ENCODE measurements at places on chromosomes 11 and 22.

DNA sequence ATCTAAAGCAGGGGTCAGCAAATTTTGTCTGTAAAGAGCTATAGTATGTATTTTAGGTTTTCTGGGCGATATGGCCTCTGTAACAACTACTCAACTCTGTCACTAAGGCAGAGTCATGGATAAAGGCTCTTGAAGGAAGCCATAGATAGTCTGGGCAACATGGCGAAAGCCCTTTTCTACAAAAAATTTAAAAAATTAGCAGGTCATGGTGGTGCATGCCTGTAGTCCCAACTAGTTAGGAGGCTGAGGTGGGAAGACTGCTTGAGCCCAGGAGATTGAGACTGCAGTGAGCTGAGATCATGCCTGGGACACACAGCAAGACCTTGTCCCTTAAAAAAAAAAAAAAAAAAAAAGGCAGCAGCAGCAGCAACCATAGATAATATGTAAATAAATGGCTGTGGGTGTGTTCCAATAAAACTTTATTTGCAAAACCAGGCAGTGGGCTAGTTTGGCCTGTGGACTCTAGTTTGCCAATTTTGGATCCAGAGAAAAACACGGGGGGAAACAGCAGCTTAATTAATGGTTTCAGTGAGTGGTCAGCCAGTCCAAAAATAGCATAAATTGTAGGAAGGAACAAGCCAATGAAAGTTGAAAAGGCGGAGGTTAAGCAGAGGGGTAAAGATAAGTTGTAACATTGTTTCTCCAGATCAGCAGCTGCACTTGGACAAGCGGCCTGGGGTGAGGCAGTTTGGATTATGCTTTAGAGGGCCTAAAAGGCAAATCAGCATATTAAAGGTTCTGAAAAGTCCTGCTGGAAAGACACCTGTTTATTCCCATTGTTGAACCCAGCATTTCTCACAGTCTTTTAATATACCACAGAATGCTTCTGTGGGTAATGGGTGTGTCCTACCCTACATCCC, 62.6 kb downstream of the KIAA1671 start:
- no peak for DNase-seq

- DNase-seq = no peak
Observed at GRCh38 chr11:129866311-129866710, 29.1 kb downstream of the NFRKB start.

DNA sequence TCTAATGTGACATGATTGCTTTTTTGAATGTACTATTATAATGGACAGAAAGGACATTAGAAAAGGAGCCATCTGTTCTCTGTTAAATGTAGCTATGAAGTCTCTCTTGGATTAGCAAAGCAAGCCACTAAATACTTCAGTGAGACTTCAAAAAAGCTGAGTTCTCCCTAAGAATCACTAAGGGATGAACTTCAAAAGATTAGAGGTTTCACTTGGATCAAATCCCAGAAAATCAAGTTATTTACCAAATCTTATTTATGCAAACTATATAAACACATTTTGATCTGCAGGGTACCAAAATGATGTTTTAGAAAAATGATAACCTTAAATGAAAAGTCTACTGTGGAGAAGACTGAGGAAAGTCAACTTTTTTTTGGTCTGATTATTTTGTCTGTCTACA, 82.1 kb upstream of the MTMR2 start:
- DNase-seq = no peak

DNA sequence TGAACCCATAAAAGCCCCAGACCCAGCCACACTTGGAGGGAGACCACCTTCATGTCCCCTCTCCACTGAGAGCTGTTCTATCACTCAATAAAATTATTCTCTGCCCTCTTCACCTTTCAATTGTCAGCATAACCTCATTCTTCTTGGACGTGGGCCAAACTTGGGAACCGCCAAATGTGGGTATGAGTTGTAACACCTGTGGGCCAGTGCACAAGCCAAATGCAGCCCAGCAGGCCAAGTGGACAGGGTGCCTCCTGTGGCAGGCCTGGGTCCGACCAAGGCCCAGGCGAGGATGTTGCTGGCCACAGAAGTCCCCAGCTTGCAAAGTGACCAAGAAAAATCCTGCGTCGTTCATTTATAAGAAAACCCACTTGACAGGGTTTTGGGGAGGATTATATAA, 621.2 kb downstream of the METTL15 start:
- DNase-seq = no peak

DNA sequence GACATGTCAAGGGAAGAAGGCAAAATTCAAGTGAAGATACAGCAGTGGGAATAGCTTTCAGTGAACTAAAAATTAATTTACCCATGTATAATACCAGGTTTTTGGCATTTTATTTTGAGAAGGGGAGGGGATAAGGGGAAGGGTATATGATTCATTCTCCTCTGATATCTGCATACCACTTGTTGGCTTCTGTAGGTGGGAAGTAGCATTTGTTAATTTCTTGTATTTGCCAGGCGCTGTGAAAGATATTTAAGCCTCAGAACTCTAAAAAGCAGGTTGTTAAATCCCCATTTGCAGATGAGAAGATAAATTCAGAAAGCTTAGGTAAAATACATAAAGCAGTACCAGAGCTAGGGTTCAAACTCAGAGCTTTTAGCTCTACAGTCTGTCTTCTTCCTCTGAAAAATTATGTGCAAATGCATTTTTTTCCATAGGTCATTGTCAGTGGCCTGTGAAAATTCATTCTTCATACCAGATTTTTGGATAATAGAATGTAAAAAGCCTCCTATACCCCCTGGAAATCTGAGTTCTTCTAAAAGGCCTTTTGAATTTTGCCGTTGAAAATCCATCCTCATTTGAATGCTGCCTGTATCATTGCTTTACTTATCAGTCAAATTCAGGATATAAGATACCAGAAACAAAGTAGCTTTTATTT, 221.3 kb downstream of the DDX10 start:
- no peak for DNase-seq

DNA sequence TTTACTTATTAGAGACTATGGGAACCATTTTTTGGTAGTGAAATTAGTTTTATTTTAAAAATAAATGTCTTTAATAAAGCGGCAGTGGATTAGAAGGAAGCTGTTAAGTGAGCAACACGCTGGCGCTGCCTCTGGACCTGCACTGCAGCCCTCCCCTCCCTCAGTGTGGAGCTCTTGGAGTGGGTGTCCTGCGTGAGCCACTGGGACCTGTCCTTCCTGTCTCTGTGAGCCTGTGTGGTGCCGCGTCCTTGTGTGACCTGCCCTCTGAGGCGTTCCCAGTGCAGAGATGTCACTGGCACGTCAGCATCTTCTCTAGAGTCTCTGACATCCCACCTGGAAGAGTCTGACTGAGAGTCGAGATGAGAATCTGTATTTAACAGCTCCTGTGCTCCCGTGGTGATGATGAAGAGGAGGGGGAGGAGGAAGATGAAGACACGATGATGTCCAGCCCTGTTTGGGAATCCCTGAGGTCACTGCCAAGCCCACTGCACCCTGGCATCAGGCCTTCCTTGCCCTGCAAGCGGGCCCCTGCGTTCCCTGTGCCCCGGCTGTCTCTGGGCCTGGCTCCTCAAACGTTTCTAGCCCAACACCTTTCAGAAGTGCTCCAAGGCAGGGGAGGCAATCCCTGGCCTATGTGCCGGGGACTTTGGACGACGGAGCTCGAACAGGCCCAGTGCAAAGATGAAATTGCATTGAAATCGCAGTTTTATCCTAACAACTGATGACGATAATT, 271.8 kb downstream of the TBC1D22A start:
- DNase-seq = no peak

DNA sequence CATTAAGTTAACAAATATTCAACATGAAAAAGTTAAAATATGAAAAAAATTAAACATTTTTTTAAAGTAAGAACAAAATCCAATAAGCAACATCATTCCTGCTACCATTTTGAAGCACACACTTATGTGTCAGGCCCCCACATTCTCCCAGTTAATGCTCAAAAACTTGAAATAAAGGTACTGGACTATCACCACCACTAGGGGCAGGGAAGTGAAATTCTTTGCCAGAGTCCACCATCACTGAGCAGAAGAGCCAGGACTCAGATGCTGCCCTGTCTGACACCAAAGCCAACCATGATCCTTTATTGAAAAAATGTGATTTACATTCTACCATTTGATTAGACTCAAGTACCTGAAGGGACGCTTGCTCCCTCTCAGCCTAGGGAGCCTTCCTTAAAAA, 39.1 kb downstream of the PITPNB start:
- no peak for DNase-seq

DNA sequence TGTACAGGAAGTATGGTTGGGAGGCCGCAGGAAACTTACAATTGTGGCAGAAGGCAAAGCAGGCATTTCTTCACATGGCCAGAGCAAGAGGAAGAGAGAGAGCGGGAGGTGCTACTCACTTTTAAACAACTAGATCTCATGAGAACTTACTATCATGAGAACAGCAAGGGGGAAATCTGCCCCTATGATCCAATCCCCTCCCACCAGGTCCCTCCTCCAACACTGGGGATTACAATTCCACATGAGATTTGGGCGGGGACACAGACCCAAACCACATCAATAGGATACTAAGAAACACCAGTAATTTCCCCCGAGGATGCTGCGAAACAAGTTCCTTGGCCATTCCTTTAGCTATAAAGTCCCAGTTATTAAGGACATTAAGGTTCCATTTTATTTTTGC, 94.1 kb upstream of the SC5D start:
- no peak for DNase-seq

GRCh38 chr11:102154806-102155205, 44.6 kb downstream of the YAP1 start:
- no peak for DNase-seq

DNA sequence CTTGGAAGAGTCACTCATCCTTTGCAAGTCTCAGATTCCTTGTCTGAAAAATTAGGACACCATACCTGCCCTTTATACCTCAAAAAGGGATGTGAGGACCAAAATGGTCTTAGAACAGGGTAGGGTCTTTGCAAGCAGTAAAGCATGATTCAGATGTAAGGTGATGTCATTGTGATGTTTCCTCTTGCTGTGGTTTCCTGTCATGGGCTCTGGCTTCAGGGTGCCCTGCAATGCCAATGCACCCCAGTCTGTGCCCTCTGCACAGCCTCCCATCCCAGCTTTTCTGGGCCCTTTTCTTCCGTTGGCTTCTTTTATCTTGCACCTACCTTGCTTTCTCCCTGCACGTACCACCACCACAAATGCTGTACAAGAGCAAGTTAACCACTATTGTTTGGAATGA, 87.8 kb upstream of the NNMT start:
- DNase-seq = peak; percentile 20

GRCh38 chr11:103649401-103649895, 387.0 kb upstream of the DDI1 start:
- DNase-seq = no peak
